H1 (cell line): ENCODE measurements at places on chromosomes 3 and 15.

DNA sequence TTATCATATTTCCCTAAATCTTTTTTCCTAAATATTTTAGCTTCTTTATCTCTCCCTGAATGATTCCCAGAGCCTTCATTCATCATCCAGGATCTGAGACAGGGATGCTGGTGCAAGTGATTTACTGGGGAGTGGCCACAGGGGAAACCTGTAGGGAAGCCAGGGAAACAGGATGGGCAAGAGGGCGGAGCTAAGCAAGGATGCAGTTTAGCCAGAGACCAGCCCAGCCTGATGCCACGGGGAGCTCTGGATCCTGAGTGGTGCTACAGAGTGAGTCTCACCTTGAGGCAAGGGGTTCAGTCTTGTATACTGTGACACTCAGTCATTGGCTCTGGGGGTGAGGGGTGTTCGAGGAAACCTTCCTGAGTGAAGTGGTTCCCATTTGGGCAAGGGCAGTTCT, 39.7 kb upstream of the LRRFIP2 start:
- DNase-seq: peak; percentile 60

GRCh38 chr3:159951540-159951939, 37.1 kb upstream of the IL12A start:
- no peak for DNase-seq

DNA sequence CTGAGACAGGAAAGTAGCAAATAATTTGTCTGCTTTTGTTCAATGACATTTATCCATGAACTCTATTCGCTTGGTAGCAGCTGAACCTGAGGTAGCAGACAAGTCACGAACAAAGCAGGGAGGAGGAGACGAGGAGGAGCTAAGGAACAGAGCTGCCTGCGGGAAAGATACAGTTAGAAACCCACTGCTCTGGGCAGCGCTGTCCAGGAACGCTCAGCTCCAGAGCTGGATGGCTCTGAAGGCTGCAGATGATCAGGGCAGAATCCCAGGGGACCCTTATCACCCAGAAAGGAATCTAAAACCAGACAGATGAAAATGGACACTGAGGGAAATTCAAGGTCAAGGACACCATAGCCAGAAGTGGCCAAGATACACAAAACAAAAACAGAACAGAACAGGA, 257.8 kb downstream of the CD47 start:
- DNase-seq: no peak

GRCh38 chr3:156483961-156484787, 70.7 kb downstream of the SSR3 start:
- no peak for DNase-seq

DNA sequence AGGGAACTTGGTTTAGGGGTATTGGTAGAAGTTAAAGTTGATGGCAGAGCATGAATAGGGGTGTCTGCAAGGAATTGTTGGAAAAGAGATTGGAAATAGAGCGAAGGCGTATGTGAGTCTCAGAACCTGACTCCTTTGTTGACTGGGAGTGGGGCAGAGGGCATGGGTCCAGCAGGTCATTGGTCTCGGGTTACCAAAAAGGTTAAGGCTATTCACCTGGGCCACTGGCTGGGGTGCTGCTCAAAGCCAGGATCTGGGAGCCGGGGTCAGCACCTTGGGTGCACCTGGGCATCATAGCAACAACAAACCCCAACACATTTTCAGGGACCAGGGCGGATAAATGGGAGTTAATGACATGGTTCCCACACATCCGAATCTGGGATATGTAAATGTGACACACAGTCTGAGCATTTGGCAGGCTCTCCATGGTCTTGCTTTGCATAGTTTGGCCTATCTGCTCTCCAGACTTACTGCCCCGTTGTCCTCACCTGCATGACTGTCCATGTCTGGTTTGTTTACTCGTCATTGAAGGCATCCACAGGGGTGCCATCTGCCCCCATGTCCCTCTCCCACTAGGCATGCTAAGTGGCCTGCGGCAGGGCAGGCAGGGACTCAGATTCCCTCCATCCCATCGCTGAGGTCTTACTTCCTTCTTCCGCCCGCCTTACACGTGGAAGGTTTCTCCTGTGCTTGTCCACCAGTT, 10.1 kb downstream of the KLF13 start:
- DNase-seq: no peak

DNA sequence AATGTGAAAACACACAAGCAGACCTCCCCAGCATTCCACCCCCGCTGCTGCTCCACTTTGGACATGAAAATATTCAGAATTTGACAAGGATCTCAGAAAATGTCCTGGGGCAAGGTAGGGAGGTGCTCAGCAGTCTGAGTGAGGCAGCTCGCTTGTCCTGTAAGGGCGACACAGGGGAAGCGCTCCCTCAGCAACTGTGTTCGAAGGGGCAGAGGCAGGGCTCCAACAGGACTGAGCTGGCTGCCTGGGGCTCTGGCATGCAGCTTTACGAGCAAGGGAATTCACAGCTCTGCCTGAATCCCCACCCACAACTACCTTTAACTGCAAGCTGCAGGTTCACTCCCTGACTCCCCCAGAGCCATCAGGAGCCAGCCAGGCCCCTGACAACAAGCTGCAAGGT, 287.0 kb upstream of the LYSMD4 start:
- peak; percentile 56 for DNase-seq

- no peak for DNase-seq
Observed at GRCh38 chr15:101445562-101446517, 43.7 kb downstream of the PCSK6 start.

- no peak for DNase-seq
Observed at GRCh38 chr3:114411811-114412803, 118.3 kb downstream of the TIGIT start.

DNA sequence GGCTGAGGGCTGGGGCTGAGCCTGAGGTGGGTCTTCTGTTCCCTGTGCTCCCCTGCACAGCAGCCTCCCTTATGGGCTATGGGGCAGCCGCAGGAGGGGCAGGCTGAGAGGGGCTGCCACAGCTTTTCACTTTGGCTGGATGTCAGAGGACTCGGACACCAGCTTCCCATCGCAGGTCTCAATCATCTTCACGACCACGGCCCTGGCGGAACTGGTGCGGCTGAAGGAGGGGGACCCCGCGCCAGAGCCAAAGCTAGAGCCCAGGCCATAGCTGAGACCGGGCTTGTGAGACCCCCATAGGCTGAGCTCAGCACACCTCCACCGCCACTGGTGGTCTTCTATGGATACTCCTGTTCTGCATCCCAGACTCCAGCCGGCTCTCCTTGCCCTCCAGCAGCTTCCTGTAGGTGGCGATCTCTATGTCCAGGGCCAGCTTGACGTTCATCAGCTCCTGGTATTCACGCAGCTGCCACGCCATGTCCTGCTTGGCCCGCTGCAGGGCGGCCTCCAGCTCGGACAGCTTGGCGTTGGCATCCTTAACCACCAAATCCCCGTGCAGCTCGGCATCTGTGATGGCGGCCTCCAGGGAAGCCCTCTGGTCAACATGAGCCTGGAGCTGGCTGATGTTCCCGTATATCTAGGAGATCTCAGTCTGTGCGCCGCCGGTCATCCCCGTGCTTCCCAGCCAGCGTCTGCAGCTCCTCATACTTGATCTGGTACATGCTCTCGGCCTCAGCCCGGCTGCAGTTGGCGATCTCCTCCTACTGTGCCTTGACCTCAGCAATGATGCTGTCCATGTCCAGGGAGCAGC, 181.7 kb upstream of the SYNPR start:
- DNase-seq: peak; percentile 54

GRCh38 chr15:29538044-29538443, 268.4 kb upstream of the NSMCE3 start:
- DNase-seq: no peak

GRCh38 chr15:53110999-53111398, 320.9 kb upstream of the ONECUT1 start:
- DNase-seq: peak; percentile 9

DNA sequence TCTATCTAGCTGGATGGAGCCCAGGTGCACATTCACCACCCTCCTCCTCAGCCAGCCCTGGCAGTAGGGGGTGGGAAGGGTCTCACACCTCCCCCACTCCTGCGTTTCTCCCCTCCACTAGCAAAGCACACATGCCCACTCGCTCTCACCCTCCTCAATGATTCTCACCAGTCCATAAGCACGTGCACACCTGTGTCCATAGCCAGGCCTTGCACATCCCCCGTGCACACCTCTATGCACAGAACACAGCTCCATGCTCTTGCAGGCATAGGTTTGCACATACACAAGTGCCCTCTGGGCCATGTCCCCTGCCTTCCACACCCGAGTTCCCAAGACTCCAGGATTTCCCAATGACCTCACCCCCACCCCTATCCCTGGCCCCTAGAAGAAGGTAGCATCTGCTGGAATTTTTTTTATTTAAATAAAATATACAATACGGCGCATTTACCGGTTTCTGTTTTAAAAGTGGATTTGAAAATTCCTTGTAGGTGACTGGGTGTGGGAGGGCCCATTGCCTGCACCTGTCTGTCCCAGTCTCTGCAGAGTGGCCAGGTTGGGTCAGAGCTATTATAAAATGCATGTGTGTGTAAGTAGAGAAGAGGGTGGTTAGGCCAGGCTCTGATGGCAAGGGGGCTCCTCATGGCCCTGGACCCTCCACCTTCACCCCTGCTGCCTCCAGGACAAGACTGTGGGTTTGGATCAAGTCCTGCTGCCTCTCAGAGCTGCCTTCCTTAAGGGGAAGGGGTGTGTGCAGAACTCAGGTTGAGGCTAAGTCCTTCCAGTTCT, 49.1 kb downstream of the HCN4 start:
- no peak for DNase-seq

GRCh38 chr3:138174421-138175131, at the start of gene DBR1:
Gene DBR1 (minus strand): TSS chr3:138174921. CDS start chr3:138174795, 126 bp downstream.
- DNase-seq: no peak

GRCh38 chr3:16534640-16535262, 21.3 kb upstream of the RFTN1 start:
- DNase-seq: no peak

DNA sequence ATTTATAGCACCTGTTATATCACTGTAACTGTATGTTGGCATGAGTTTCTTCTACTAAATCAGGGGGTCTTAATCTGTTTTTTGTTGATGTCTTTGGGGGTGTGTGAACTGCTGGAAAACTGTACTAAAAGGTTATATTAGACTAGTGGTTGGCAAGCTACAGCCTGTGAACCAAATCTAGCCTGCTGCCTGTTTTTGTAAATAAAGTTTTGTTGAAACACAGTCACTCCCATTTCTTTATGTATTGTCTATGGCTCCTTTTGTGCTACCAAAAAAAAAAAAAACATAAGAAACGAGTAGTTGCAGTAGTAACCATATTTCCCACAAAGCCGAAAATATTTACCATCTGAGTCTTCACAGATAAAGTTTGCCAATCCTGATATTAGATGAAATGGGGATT, 126.7 kb downstream of the AKAP13 start:
- DNase-seq: no peak

GRCh38 chr3:58026598-58026997, 18.4 kb downstream of the FLNB start:
- no peak for DNase-seq

GRCh38 chr3:152556731-152557254, 278.1 kb upstream of the P2RY1 start:
- no peak for DNase-seq

GRCh38 chr3:141796081-141796888, 33.1 kb downstream of the GRK7 start:
- no peak for DNase-seq

DNA sequence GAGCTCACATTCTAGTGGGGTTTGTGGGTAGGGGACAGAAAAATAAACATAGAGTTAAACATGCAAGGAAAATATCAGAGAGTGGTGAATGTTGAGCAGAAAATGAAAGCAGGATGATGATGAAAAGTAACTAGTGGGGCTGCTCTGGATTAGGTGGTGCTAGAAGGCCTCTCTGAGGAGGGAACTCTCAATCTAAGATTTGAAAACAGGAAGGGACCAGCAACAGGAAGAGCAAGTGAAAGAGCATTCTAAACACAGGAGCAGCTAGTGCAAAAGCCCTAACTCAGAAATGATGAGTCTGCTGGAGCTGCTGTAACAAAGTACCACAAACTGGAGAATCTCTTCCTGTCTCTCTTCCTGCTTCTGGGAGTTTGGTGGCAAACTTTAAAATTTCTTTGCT, 468.6 kb upstream of the AGTR1 start:
- no peak for DNase-seq

- no peak for DNase-seq
Observed at GRCh38 chr3:14775011-14775410, 43.8 kb upstream of the FGD5 start.

- no peak for DNase-seq
Observed at GRCh38 chr15:50753463-50753862, 12.0 kb downstream of the SPPL2A start.

GRCh38 chr3:88828466-88828865, 279.0 kb upstream of the EPHA3 start:
- DNase-seq: no peak

DNA sequence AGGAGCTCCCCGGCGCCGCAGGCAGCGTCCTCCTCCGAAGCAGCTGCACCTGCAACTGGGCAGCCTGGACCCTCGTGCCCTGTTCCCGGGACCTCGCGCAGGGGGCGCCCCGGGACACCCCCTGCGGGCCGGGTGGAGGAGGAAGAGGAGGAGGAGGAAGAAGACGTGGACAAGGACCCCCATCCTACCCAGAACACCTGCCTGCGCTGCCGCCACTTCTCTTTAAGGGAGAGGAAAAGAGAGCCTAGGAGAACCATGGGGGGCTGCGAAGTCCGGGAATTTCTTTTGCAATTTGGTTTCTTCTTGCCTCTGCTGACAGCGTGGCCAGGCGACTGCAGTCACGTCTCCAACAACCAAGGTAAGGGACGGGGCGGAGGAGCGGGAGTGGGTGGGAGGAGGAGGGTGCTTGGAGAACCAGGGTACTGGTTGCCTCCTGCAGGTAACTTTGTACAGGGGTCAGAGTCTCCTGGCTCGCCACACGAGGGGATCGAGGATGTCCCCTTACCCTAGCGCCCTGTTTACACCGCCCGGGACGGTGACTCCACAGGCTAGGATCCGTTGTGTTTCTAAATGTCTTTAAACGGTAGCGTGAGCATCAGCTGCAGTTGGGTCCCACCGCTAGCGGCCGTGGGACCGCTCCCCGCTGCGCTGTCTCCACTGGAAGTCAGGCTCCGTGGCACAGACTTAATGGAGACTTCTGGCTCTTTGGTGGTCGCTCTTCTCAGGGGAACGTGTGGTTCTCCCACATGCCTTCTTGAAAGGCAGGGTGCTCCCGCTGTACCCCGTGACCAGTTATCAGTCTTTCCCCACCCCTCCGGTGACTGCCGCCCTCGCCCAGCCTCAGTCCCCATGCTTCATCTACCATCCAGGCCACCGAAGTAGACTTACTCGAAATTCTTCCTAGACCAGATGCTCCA, 515 bp downstream of the EPHA6 start:
- DNase-seq: peak; percentile 65

DNA sequence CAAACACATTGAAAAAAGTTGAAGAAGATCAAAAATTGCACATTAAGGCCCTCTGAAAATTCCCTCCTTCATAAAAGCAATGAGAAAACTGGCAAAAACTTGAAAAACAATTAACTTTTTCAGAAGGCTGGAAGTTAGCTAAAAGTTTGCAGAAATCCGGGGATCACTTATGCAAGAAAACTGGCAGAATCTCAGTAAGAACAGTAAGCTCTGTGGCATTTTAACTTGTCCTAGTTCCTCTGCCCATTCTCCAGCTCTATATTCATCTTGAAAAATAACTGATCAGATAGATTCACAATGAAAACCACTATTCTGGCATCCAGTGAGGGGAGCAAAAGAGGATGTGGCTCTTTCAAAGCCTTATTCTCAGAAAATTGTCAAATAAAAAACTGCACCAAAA, 566.8 kb downstream of the NTRK3 start:
- DNase-seq: no peak

- DNase-seq: no peak
Observed at GRCh38 chr3:72258361-72259141, 473.6 kb upstream of the PROK2 start.

GRCh38 chr3:188053710-188054380, 100.1 kb upstream of the LPP start:
- DNase-seq: no peak
